ENCODE measurements at places on chromosomes 11 and 22.

- no peak for DNase-seq
These were observed 2.3 kb upstream of the XBP1 start for GRCh38 chr22:28802595-28803123.

DNA sequence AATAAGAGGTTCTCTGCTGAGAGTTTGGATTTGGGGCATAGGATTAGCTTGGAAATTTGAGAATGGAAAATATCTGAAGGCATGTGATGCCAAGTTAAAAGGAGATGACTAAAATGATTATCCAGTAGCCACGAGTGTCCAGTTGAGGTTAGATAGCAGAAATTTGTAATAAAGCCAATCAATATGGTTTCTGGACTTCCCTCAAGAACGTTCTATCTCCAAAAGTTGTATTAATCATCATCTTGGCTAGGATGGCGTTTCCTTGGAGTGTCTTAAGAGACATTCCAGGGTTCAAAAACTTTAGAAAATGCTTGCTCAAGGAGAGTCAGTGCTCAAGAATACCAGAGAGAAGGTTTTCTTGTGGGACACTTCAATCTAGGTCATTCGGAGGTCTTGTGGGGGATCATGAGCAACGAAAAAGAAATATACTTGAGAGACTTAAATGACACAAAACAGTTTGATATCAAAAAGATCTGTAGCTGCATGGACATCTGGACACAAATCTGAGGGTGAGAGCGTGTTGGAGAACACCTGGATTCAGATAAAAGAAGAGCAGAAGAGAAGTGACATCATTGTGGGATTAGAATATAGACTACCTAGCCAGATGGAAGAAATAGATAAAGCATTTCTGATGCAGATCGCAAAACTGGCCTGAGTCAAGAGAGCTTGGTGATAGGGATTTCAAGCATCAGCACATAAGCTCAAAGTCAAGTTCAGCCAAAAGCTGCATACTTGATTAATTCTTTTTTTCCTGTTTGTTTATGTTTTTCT lies 97.7 kb downstream of the ARFGAP2 start:
- no peak for DNase-seq

GRCh38 chr11:12811861-12812260 lies 137.6 kb downstream of the TEAD1 start:
- no peak for DNase-seq

DNA sequence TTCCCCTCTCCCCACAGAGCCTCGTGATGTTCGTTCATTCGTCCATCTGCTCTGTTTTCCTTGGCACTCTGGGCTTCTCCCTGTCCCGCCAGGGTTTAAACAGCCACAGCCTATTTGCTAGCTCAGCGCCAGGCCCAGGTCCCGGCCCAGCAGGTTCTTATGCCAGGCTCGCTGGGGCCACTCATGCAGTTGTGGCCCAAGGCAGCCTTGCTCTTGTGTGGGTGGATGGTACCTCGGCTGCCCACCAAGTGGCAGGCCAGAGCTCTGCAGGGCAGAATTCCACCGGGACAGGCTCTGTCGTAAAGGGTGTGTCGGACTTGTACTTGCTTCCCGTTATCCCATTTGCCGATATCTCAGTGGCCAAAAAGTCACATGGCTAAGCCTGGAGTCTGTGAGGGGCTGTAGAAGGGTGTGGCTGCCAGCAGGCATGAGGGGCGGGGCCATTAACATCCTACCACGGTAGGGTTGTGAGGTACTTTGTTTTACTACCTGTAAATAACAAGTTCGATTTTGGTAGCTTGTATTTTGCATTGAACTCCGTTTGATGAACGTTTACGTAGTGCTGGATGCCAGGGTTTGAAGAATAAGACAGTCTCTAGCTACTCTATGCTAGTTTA lies 7.9 kb downstream of the FAM118A start:
- peak; percentile 59 for DNase-seq

- DNase-seq = no peak
These were observed 110.8 kb upstream of the SPON1 start for GRCh38 chr11:13851691-13852090.

DNA sequence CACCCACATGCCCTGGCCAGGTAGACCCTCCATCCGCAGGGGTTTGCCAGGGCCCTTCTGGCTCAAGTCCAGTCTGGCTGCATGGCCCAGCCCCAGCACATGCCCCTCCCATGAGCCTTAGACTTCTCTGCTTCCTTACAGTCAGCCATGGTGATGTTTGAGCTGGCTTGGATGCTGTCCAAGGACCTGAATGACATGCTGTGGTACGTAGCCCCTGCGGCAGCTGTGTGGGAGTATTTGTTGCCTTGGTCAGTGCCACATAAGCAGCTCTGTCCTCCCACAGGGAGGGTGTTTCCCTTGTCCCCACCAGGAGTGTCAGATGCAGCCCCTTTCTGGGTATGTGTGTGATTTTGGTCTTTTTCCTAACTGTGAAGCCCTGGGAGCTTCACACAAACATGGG lies 17.5 kb downstream of the CDC45 start:
- DNase-seq = peak; percentile 39

- peak; percentile 3 for DNase-seq
These were observed 1330.2 kb downstream of the LRRC4C start for GRCh38 chr11:40129266-40129665.

DNA sequence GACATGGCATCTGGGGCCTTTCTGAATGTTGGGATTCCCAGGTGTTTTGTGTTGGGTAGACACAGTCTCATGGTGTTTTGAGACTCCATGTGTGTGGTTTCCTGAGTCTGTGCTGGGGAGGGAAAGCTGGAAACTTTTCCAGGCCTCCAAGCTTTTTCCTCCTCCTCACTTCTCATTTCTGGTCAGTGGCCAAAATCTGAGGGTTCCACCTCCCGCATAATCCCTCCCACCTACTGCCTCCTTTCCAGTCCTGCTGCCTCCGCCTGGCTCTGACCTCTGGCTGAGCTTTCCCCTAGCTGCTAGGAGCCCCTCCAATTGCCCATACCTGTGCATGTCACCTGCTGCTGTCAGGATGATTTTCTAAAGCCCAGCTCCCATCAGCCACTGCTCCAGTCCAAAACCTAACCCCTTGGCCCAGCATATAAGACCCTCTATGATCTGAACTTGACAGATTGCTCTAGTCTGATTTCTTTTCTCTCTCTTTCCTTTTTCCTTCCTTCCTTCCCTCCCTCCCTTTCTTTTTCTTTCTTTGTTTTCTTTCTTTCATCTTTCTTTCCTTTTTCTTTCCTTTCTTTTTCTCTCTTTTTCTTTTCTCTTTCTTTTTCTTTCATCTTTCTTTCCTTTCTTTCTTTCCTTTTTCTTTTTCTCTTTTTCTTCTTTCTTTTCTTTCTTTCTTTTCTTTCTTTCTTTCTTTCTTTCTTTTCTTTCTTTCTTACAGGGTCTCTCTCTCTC lies 51.4 kb upstream of the NECTIN1 start:
- no peak for DNase-seq

DNA sequence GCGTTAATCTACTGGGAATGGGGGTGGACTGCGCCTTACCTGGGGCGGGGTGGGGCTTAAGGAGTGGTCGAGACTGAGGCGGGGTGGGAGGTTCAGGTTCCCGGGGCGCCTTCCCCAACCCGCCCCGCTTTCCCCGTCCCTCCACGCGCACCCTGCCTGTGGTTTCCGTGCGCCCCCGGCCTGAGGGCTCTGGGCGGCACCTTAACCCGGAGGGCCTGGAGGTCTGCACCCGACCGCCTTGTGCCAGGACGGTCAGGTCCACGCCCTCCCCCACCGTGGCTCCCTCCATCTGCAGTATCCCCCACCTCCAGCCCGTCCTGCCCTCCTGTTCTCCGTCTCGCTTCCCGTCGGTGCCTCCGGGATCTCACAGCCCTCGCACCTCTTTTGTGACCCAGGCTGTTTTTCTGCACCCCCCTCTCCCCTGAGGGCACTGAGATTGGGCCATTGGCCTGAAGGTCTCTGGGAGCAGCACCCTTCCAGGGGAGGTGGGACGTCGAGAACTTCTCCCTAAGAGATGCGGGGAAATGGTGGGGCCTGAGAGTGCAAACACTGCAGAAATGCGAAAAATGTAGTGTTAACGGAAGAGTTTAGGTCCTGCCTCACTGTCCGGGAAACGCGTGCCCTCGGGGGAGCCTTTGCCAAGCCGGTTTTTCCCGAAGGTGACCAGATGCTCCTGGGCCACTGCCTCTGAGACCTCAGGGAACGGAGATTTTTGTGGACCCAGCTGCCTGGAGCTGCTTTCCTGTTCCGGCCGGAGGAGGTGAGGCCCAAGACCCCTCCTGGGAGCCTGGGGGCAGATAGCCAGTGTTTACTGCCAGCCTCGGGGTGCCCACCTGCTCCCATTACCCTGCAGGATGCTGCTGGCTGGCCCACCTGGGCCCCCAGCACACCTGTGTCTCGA lies 1.2 kb upstream of the ASCL2 start:
- no peak for DNase-seq

DNA sequence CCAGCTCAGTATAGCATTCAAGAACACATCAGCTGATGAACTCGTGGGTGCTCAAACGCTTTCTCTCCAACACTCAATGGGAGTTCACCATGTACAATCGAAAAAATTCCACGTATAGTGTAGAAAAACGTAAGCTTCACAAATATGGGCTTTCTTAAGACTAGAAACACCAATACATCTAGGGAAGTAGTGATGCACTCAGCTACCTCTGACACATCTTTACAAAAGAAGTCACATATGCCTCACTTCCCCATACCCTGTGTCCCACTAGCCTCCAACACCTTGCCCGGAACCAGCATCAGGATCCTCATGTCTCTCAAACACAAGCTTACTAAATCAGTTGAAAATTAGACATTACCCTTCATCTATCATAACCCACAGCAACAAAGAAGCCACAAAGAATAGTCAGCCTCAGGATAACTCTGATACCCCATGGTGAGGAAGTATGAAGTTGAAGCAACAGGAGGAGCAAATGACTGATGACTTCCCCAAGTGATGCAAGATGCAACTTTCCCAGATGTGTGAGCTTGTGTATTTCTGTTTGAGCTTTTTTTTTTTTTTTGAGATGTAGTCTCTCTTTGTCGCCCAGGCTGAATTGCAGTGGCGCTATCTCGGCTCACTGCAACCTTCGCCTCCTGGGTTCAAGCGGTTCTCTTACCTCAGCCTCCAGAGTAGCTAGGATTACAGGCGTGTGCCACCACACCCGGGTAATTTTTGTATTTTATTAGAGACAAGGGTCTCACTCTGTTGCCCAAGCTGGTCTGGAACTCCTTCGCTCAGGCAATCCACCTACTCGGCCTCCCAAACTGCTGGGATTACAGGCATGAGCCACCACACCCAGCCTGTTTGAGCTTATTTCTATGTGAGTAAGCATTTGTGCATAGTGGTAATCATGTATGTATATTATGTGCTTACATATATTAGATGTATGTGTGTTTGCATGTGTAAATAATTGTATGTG lies 8.5 kb upstream of the DENND5A start:
- peak; percentile 77 for DNase-seq

DNA sequence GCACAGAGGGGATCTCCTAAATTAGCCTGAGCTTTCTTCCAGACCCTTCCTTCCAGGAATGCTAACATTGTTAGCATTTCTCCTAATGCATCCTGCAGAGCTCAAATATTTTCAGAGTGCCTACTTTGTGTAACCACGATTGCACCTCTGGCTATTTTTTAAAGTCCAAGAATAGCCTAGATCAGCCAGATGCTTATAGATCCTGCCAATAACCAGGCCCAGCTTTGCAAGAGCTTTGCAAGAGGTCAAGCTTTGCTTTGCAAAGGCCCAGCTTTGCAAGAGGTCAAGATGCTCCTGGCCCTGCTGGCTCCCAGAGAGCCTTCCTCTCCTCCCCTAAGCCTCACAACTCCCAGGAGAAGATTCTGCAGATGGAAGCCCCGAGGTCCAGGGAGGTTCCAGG lies 491.9 kb downstream of the MN1 start:
- DNase-seq = peak; percentile 43

DNA sequence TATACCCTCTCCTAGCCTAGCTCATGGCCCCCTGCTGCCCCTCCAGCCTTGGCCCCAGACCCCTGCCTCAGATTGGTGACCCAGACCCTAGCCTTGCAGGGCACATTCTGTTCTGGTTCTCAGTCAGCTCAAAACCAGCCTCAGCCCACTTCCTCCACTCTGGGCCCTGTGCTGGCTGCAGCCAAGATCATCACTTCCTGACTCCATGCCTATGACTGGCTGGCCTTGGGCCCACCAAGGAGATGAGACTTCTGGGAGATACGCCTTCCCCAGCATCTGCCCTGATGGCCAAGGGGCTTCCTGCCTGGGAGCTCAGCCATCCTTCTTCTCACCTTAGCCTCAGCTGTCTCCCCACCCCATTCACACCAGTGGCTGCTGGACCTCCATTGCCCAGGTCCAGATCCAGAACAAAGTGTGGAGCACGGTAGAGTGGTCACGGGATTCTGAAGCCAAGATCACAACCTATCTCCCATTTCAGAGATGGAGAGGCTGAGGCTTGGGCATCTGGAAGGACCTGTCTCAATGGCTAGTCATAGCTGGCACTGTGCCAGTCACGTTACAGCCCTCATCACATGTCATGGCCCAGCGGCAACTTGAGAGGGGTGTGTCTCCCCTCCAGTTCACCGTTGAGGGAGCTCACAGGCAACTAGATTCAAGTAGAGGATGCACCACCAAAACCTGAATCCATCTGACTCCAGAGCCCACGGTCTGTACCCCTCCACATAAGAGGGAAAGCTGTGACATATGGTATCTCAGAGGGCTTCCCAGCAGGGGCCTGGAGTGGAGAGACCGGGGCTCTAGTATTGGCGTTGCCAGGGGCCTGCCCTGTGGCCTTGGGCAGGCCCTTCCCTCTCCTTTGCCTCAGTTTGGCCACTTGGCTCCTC lies 43.0 kb upstream of the KLHL35 start:
- peak; percentile 36 for DNase-seq

- no peak for DNase-seq
These were observed 83.1 kb downstream of the VPREB1 start for GRCh38 chr22:22327723-22328122.

DNA sequence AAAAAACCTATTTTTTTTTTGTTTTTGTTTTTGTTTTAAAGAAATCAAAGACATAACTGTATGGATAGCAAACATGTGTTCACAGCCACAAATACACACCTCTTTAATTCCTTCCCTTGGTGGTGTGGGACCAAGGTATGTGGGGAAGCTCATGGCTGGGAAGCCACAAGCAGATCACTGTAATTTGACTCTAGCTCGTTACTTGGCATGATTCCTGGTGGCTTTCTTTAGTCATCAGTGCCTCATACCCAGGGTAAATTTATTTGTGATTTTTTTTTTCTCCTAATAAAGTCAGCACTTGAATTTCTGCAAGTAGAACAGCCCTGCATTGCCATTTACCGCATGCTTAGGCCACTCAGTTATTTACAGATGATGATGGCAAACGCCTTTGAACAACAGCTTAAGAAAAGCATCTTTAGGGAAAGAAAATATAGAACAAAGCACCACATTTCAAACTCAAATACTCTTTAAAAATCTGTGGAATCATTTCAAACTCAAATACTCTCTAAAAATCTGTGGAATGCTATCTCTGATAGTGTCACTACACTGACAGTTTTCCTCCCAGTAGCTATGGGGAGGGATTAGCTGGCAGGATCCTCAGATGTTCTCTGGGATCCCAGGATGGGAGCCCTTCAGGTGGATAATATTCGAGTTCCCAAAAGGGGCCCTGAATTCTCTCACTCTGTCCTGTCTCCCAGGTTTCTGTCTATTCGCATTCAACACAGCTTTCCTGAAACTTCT lies 687.2 kb downstream of the OPCML start:
- peak; percentile 94 for DNase-seq

GRCh38 chr11:118699506-118700220 lies 20.2 kb upstream of the TREH start:
- DNase-seq = no peak

- no peak for DNase-seq
These were observed 24.4 kb downstream of the OR8B12 start for GRCh38 chr11:124518989-124519451.
